Stimulated activated CD8-positive, alpha-beta memory T cell treated with anti-CD3 and anti-CD28 coated beads, Interleukin-4, amount 100 ng/mL, for 1 hour (primary cell): ENCODE measurements at places on chromosomes 11 and 22.

DNA sequence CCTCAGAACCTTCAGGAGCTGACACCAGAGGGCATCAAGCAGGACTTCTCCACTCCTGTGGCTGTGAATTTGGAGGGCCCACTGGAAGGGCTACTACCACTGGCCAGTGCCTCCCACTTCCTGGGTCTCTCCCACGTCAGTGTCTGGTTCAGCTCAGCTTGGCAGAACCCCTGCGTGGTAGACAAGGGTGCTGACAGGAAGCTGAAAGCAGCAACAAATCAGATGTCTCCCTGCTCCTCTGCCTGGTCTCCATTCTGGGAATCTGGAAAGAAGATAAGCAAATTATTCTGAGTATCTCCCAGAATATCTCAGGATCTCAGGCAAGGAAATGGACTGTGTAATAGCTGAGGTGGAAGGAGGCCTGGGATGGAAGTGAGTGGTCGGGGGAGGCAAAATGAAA lies 61.5 kb downstream of the TMPRSS5 start:
- no peak for DNase-seq

GRCh38 chr22:40400159-40400558 lies 29.8 kb downstream of the SGSM3 start:
- DNase-seq: no peak

DNA sequence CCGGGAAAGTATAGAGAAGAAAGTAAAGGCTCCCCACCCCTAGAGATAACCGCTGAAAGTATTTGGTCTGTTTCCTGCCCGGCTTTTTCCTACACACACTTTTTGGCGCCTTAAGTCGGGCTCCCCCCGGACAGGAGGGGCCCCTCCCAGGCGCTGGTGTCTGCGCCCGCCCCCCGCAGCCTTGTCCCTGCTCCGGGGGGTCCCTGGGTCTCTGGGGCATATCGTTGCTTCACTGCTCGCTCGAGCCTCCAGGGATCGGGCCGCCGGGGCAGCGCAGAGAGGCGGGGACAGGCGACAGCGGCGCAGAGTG lies 928 bp upstream of the CRACR2B start:
- no peak for DNase-seq

- DNase-seq: no peak
Observed at GRCh38 chr22:30044881-30045493, 35.3 kb upstream of the HORMAD2 start.

DNA sequence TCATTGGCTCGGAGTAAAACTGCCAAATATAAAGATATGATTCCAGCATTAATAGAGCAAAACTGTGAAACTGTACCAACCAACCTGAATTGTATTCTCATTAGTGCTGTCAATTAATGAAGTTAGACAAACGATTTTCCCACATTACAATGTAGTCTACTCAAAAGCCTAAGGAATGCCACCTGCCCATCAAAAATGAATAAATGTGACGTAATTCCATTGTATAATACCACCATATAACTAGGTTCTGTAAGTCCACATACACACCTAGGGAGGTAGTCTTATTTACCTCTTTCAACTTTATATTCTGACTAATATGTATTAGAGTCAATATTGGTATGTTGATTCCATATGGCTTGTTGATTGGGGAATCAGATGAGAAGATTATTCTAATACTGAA lies 76.2 kb downstream of the FAM76B start:
- DNase-seq: no peak

DNA sequence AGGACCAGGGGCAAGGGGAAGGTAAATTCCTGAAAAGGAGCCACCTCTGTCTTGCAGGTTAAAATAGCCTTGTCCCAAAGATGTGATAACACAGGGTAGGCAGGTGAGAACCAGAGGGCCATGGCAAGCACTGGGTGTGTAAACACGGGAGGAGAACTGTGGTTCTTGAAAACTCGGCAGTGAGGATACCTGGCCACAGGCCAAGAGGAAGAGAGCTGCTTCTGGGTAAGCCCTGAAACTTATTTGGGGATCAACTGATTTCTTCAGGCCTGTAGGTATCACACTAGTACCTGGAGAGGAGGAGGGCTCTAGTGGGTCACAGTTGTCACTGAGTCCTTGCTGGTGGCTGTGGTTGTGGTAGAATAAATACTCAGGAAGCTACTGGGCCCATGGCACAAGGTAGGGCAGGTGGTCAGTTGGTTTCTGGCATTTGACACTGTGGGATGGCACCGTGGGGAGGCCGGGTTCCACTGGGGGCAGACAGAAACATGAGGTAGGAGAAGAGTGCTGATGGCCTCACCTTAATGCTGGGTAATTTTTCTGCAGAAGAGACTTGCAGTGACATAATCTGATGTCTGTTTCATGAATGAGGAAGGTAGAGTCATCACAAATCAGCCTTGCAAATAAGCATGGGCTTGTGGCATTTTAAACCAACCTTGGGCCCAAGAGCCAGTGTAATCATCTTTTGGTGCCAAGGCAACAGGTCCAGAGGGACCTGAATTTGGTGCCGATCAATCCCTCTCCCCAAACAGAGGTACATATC lies 22.0 kb downstream of the AMPD3 start:
- DNase-seq: no peak

DNA sequence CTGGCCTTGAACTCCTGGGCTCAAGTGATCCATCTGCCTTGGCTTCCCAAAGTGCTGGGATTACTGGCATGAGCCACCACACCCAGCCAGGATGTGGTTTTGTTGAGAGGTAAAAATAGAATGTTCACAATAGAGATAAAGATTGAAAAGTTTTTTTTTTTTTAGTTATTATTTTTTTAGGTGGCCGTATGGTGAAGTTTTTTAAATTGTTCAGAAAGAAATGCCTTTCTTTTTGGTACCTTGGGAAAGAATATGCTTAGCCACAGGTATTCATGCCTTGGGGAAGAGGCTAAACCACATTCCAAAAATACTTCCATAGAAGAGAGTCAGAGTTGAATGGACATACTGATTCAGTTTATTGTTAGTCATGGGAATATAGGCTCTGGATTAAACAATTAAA lies 143.4 kb downstream of the C11orf91 start:
- no peak for DNase-seq

DNA sequence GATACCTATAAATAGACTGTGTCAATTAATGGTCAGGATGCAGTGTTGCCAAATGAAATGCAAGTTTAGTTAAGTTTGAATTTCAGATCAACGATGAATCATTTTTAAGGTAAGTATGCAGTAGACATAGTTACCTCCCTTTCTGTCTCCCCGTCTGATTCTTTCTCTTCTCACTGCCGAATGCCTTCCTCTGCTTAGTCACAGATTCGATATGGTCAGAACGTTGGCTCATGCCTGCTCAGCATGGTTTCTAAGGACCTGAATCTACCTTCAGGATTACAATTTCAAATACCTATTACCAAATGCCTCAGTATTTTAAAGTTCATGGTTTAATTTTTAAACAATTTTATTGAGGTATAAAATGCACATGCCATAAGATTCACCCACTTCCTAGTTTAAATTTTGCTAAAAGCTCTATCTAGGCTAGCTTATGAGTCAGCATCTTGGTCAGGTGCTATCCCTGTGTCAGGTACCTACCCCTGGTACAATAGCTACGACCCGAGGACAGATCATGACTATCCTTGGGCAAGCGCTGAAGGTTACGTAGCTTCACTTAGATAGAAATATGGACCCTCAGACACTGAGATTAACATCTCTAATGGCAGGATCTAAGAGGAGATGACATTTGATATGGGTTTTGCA lies 78.2 kb upstream of the SPON1 start:
- no peak for DNase-seq
